ENCODE measurements at places on chromosomes 11 and 22.

GRCh38 chr22:27461470-27461869 lies 340.1 kb downstream of the MN1 start:
- no peak for DNase-seq

- no peak for DNase-seq
Measured at GRCh38 chr11:3817181-3817800, 8.9 kb downstream of the PGAP2 start.

DNA sequence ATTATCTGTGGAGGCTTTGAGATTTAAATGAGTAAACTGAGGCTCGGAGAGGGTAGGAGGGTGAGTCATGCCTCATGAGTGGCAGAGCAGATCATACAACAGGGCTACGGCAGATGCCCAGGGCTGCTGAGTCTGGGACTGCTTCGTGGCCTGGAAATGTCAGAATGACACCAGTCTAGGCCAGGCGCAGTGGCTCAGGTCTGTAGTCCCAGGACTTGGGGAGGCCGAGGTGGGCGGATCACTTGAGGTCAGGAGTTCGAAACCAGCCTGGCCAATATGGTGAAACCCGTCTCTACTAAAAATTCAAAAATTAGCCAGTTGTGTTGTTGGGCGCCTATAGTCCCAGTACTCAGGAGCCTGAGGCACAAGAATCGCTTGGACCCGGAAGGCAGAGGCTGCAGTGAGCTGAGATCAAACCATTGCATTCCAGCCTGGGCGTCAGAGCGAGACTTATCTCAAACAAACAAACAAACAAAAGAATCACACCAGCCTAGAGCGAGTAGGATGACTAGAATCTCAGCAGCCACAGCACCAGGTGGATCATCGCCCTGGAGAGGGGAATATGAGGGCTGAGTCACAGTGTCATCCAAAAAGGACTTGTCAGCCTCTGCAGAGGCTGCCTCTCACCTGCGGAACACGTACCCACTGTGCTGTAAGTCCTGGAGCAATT lies 48.6 kb upstream of the ADA2 start:
- DNase-seq = no peak

GRCh38 chr11:123344790-123345357 lies 85.2 kb upstream of the GRAMD1B start:
- no peak for DNase-seq

- no peak for DNase-seq
Measured at GRCh38 chr11:65912845-65913244, 6.0 kb downstream of the C11orf68 start.

DNA sequence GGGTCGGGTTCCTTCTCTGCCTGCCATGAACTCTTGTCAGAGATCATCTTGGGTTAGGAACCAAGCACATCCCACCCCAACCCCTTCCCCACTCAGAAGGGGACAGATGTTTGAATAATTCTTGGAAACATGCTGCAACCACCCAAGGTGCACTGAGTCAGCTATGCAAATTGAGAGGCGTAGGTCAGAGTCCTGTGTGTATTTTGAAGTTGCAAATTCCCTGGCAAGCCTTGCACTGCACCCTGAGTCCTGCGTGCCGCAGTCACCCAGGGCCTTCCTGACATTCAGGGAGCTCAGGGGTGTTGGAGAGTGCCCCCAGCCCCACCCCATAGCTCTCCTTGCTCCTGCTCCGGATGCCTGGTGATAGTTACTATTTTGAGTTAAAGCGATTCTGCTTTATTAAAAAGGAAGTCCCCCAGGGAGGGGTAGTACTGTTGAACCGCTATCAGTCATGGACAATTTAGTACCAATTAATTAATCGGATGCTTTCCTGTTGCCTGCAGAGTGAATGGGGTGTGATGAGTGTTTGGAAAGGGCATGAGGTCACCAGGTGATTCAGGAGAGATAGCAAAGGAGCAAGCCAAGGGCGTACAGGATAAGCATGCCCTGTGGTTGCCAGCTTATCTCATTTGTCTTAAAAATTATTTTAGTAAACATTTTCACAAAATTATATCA lies 123.7 kb downstream of the GRIK4 start:
- DNase-seq = no peak

- DNase-seq = no peak
Measured at GRCh38 chr11:84384731-84385130, 1098.6 kb upstream of the CCDC90B start.

DNA sequence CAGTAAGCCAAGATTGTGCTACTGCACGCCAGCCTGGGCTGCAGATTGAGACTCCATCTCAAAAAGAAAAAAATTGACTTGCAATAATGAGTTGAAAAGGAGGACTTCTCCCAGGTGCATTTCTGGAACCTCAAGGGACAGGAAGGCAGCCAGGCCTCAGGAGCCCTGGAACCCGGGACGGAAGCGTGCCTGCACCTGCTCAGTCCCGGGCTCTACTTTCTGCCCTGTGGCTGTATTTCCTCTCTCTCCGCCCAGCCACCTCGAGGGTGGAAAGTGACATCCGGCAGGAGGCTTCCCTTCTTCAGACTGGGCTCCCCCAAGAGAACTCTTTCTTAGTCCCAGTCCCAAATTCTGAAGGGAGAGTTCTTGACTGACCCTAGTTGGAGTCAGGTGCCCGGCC lies 20.2 kb upstream of the GAL start:
- no peak for DNase-seq

GRCh38 chr11:81039916-81040524 lies 1599.2 kb upstream of the TENM4 start:
- no peak for DNase-seq

DNA sequence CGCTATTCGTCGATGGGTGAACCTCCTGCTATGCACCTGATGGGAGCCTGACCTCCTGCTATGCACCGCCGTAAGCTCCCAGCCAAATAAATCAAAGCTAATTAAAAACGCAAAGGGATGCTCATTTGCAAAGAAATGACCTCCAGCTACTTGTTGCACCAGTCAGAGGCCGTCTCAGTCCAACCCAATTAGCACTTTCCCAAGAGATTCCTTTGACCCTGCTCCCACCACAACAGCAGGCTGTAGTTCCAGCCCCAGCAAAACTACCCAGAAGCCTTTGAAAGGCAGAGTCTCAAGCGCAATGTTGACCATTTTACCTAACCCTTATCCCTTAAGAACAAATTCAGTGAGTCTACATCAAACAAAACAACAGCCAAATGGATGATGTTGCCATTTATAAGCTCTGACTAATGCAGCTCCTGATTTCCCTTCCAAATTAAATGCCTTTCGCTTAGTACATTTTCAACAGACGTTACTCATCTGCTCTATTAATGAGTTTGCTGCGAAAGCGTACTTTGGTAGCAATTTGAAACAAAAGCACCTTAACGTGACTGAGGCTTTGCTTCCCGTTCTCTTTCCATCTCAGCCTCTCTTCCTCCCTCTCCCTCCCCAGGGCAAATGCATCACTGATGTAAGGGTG lies 17.2 kb upstream of the BSX start:
- no peak for DNase-seq

GRCh38 chr11:117837791-117838190 lies 13.2 kb upstream of the FXYD2 start:
- no peak for DNase-seq

DNA sequence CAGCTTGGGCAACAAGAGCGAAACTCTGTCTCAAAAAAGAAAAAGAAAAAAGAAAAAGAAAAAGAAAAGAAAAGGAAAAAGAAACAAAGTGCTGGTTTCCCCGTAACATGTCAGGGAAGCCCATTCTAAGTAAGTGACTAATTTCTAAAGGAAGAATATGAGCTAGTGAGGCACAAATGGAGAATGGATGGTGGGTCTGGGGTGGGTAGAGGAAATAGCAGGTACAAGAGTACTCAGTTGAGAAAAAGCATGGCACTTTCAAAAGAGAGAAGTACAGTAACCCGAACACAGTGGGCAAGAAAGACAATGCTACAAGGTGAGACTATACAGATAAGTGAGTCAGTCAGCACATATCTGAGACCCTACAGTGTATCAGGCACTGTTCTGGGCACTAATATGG lies 4.5 kb downstream of the MAJIN start:
- DNase-seq = no peak

DNA sequence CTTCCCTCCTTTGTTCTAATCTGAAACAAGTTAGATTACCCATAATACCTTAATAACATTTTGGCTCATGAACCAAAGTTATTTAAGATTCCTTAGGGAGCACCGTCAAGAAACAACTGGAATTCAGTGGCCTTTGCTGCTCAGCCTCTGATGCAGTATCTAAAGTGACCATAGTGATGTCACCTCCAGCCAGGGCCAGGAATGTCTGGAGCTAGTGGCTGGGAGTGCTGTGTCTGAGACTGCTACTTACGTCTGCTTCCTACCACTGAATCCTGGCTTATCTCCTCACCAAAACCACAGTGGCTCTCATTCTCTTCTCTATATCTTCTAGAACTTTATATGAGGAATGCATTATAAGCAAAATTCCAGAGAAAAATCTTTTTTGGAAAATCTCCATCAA lies 658.0 kb downstream of the DLG2 start:
- DNase-seq = no peak

DNA sequence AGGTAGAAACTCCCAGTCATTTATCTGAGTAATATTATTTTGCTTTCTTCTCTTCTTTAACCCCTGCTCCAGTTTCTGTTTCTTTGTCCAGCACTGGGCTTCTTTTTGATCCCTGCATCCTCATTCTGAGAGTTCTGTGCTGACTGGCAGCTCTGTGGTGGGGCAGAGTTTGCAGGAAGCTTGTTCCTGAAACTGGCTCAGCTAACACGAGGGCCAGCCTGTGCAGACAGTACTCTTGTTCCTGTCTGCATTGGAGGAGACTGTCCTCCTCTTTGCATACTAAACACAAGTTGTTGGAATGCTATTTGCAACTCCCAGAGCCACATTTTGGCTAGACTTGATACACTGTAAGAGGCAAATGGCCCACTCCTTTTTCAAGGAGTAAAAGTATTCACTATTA lies 93.1 kb upstream of the HORMAD2 start:
- no peak for DNase-seq

DNA sequence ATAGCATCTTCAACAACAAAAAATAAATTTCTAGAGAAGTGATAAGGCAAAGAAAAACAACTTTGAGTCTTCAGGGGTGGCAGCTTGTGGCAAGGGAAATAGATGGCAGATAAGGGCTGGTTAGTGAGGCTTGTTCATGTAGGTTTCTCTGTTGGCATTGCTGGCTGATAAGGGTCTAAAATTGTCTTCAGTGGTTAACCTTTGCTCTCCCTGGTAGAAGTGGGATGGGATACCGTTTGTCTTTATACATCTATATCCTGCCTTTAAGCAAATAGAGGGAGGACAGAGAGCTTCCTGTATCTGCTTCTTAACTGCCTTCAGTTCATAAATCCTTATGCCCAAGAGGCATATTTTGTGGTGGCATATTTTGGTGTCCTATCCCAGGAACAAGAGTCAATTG lies 57.1 kb downstream of the TRAF6 start:
- DNase-seq = no peak

- no peak for DNase-seq
Measured at GRCh38 chr11:125583496-125583895, 9.2 kb upstream of the STT3A start.

DNA sequence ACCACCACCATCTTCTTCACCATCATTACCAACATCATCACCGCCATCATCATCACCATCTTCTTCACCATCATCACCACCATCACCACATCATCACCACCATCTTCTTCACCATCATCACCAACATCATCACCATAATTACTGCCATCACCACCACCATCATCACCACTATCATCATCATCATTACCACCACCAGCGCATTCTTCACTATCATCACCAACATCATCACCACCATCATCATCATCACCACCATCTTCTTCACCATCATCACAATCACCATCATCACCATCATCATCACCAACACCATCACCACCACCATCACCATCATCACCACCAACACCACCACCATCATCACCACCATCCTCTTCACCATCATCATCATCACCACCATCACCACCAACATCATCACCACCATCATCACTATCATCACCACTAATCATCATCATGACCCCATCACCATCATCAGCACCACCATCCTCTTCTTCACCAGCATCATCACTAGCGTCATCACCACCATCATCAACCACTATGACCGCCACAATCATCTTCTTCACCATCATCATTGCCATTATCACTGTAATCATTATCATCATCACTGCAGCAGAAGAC lies 303.8 kb downstream of the CTTN start:
- no peak for DNase-seq

- no peak for DNase-seq
Measured at GRCh38 chr22:23745791-23746190, 5.1 kb downstream of the ZNF70 start.

DNA sequence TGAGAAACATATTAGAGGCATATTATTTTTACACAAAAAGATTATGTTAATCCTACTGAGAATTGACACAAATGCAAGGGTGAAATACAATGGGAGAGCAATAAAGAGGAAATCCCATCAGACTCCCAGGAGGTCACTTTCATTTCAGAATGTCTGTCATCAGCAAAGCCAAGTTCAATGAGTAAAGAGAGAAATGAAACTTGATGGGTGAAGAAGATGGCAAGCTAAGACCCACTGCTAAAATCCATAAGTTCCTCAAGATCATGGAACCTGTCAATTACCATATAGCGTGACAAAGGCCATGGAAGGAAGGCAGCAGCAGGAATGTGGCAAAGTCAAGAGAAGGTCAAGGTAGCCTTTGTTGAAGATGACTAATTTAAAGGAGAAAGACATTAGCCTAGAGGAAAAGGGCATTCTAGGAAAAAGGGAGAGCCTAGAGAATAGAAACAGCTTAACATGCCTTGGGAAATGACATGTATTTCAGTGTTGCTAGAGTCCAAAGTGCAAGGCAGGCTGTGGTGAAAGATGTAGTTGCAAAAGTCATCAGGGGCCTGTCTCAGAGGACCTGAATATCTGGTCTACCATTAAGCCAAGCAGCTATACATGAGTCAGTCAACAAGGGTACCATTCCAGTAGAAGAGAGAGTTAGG lies 43.1 kb downstream of the FAM168A start:
- no peak for DNase-seq

DNA sequence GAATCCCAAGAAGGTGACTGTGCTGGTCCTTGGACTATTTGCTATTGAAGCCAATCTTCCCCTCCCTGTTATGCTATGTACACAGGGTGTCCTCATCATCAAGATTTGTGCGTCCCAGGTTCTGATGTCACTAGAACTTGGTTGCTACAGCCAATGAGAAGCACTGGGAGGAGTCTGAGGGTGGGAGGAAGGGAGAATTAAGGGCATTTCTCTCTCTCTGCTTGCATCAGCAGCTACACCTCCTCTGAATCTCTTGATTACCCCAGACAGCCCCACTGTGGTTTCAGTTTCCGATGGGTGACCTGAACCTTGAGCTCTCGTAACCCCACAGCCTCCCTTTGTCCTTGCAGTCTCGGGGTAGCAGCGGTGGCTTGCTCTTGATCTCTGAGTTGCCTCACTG lies 212.4 kb upstream of the SESN3 start:
- no peak for DNase-seq
